ENCODE measurements at places on chromosomes 7 and 10. TPM values are rescaled to one million over a fixed set of nuclear protein-coding genes. Genes with fewer than 3 reads are reported as not detected.

Gene NPY4R
- total RNA-seq, result not detected

Gene LAMB4
- not detected for total RNA-seq

Gene TEX36
- total RNA-seq, result not detected

Gene TRPV6
- total RNA-seq, result not detected

Gene HOXA2
- total RNA-seq, result not detected

Gene OTUD1
- 5.4 TPM for total RNA-seq

Gene VGF
- total RNA-seq, result 1.6 TPM

Gene TLL2
- 1.3 TPM for total RNA-seq

Gene TCERG1L
- total RNA-seq, result 1.8 TPM

Gene HOXA10
- not detected for total RNA-seq

Gene ERVW-1
- not detected for total RNA-seq

Gene IKZF1
- total RNA-seq, result 0.11 TPM

Gene PAPOLB
- not detected for total RNA-seq

Gene SH2D4B
- total RNA-seq, result 0.11 TPM

Gene EXOC6
- total RNA-seq, result 25.6 TPM

Gene DGKI
- total RNA-seq, result 3.4 TPM

Gene TYW1B
- total RNA-seq, result 4.4 TPM

Gene TAS2R16
- total RNA-seq, result not detected

Data from neural progenitor cell (in vitro differentiated cells).